Liver (tissue), 10 donors: ENCODE measurements at places on chromosomes 2 and 18. TPM values are rescaled to one million over a fixed set of nuclear protein-coding genes. Genes with fewer than 3 reads are reported as not detected.

- no peaks in the 10 kb centered on the region for H3K4me1 ChIP-seq
- H3K27me3 ChIP-seq: no peaks in the 10 kb centered on the region
- H3K27ac ChIP-seq: no peak overlapping the region
- no peak for DNase-seq
- no peak overlapping the region for H3K4me3 ChIP-seq
- no peaks in the 10 kb centered on the region for H3K36me3 ChIP-seq
Observed at GRCh38 chr18:27797484-27797883, 379.4 kb downstream of the CDH2 start.

GRCh38 chr2:29991086-29991485, 69.7 kb upstream of the ALK start:
- no peaks in the 10 kb centered on the region for H3K36me3 ChIP-seq
- peaks cover 6% of the 10 kb centered on the region for H3K27me3 ChIP-seq

DNA sequence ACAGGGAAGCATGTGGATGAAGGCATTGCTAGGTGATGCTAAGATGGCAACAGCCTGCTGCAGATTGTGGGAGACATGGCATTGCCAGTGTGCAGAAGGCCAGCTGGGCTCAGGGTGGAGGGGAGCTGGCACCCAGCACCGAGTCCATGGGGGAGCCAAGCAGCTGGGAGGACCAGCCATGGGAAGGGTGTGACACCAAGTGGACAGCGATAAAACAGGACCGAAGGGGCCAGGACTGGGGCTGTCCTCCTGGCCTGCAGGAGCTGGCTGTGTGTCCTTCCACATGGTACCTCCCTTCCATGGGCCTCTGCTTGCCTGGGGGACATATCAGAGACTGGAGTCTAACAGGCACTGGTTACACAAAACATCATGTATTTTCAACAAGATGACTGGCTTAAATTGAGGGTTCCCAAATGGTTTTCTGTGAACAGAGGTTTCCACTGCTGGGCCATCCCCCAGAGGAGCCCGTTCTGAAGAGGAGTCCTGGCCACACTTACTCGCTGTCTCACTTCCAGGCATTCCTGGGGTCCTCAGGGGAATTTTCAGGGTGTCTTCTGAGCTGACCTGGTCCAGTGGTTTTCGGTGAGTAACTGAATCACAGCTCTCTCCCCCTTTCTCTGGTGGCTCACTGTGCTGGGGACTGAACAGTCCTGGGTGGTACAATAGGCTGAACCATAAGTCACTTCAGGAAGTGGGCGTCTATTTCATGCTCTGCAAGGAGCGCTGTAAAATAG, 60.4 kb upstream of the TNP1 start:
- no peak overlapping the region for H3K4me3 ChIP-seq
- DNase-seq: no peak

DNA sequence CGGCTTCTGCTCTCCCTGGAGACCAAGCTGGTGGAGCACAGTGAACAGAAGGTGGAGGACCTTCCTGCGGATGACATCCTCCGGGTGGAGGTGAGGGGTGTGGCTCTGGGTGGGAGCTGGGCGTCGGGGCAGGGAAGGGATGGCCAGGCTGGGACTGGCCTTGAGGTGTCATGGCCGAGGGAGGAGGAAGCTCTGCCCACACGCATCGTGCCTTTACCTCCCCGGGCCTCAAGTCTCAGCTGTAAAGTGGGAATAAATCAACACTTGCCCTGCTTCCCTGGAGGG, 98.2 kb downstream of the DYSF start:
- no peaks in the 10 kb centered on the region for H3K36me3 ChIP-seq
- H3K27me3 ChIP-seq: no peaks in the 10 kb centered on the region
- H3K4me3 ChIP-seq: no peak overlapping the region
- no peak for DNase-seq

DNA sequence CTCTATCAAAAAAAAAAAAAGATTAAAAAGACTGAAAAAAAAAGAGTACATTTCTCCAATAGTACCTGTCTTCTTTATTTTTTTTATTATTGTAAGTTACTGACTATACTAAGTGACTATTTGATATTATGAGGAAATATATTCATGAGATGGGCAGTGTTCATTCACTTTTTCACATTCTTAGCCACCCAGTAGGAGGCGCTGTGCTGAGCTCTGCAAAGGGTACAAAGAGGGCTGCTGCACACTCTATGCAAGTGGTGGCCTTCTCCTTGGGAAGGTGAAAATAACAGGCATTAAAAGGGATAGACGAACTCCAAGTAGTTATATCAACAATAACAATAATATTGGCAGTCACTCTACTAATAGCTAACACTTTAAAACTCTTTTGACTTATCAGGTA, 1034.9 kb upstream of the FANCL start:
- H3K4me1 ChIP-seq: no peaks in the 10 kb centered on the region
- H3K27ac ChIP-seq: no peak overlapping the region
- no peak overlapping the region for H3K4me3 ChIP-seq
- H3K27me3 ChIP-seq: no peaks in the 10 kb centered on the region

DNA sequence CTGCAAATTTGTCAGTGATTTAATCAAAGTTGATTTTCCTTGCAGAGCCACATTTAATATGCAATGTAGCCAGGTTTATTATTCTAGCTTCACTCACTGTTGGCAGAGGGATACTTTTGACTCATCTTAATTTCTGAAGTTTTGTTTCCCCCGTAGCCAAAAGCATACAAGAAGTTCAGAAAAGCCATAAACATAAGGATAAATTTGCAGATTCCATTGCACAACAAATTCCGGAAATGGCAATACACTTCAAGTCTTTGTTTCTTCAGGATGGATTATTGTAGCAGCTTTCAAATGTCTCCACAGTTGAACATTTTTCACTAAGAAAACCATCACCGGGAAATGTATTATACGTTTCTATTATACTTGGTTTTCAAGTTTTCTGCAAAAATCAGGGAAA, 88.0 kb upstream of the ZCCHC2 start:
- no peaks in the 10 kb centered on the region for H3K27me3 ChIP-seq
- H3K36me3 ChIP-seq: no peaks in the 10 kb centered on the region
- no peak overlapping the region for H3K4me3 ChIP-seq
- peaks cover 5% of the 10 kb centered on the region for H3K4me1 ChIP-seq

DNA sequence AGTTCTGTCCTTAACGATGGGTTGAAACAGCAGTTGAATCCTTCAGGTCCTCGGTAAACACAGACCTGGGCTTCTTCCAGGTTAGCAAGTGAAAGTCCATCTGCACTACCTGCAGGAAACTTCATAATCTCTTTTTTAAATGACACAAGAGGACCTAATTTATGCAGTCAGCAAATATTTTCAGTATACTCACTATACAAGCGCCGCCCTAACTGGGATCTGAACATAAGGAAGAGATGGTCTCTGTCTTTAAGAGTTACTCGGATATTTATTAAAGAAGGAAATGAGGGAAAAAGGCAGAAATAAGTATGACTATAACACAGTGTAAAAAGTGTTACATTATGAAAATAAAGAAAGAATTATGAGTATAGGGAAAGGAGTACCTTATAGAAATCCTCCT, 103.3 kb downstream of the NBAS start:
- H3K36me3 ChIP-seq: no peaks in the 10 kb centered on the region
- no peaks in the 10 kb centered on the region for H3K27me3 ChIP-seq
- no peak for DNase-seq
- H3K4me1 ChIP-seq: peaks cover 4% of the 10 kb centered on the region

- H3K4me1 ChIP-seq: no peaks in the 10 kb centered on the region
- no peak overlapping the region for H3K27ac ChIP-seq
- no peaks in the 10 kb centered on the region for H3K36me3 ChIP-seq
- no peaks in the 10 kb centered on the region for H3K27me3 ChIP-seq
- DNase-seq: peak; percentile 39
- H3K4me3 ChIP-seq: no peak overlapping the region
Observed at GRCh38 chr2:208466151-208466919, 59.7 kb downstream of the PTH2R start.

DNA sequence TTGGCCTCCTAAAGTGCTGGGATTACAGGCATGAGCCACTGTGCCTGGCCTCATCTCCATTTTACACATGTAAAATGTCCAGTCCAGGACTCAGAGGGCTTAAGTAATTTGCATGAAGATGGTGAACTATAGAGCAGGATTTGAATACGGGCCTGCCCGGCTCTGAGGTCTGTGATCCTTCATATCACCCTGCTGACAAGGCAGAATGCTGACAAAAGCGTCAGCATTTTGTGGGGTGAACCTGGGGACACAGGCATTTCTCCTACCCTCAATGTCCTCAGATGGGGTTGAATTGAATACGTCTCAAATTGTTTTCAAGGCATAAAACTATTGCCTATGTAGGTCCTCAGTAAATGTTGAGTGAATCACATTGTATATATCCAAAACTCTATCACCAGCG, 57.2 kb upstream of the GATA6 start:
- DNase-seq: no peak
- no peaks in the 10 kb centered on the region for H3K4me1 ChIP-seq
- no peaks in the 10 kb centered on the region for H3K27me3 ChIP-seq
- no peak overlapping the region for H3K4me3 ChIP-seq

GRCh38 chr2:235378246-235378645, 115.6 kb upstream of the AGAP1 start:
- no peak overlapping the region for H3K4me3 ChIP-seq
- H3K4me1 ChIP-seq: peaks cover 16% of the 10 kb centered on the region
- H3K36me3 ChIP-seq: no peaks in the 10 kb centered on the region

CDK15 gene
- under 0.01 TPM for total RNA-seq

UPP2 gene
- 0.51 TPM for total RNA-seq

SPATS2L gene
- total RNA-seq: 46.9 TPM

OTOS gene
- not detected for total RNA-seq

SOCS6 gene
- 10.4 TPM for total RNA-seq

LIMS3 gene
- 3.7 TPM for total RNA-seq

DAW1 gene
- total RNA-seq: not detected
